ENCODE measurements at places on chromosomes 12 and 14.

GRCh38 chr14:102071283-102071998 lies 15.4 kb downstream of the HSP90AA1 start:
- no peak for DNase-seq

DNA sequence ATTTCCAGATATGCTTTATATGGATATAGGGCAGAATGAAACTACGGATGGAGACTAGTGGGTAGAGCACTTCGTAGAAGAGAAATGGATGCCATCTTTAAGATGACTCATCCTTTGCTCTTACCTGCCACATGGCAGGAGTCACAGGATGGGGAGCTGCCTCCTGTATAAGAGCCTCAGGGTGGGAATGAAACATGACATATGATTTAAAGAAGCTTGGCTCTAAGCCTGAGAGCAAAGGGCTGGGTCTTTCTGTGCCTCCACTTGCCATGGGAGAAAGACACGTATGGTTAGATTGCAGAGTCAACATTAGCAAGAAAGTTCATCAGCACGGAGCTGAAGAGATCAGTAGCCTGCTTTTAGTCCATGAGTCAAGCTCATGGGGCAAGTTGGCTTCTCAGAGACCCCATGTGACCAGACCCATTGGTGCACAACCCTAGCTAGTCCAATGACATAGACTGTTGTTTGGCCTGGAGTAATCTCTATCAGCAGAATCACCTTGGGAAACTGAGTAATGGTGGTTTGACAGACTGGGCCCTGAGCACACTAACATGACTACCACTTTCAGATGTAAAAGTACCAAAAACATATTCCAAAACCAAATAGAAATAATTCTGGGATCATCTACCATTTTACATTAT lies 38.1 kb upstream of the IL22 start:
- DNase-seq = no peak

DNA sequence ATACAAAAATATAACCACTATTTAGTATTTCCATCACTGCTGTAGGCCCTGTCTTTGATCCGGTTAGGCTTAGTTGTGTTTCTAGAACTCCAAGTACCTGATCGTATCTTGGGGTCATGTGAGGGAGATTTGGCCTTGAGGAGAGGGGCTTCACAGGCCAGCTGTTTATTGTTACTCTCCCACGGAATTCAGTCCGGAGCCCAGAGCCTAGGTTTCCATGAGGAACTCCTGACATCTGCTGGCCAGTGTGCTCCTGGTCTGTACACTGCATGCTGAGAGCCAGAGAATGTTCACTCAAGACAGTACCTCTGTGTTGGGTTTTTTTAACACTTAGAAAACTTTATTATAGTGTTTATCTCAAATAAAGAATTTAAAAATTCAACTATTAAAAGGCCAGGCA lies 341.0 kb upstream of the TMEM132C start:
- DNase-seq = peak; percentile 26

GRCh38 chr12:110741341-110742095 lies 1.2 kb downstream of the PPP1CC start:
- peak; percentile 68 for DNase-seq

DNA sequence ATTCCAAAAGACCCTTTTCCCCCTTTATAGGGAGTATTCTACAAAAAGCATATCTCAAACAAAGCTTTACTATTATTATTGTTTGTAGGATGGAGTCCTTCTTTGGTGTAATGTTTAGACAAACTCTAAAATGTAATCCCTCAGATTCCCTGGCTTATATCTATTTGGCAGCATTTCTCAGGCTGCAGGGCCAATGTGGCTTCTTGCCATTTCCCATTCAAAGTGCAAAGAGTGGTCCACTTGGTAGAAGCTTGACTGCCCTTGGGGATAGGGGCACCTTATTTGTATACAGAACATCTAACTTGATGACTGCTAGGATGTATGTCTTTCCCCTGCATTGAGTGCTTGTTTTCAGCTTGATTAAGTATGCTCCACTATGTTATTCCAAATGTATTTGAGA lies 242.7 kb downstream of the PRKD1 start:
- no peak for DNase-seq

DNA sequence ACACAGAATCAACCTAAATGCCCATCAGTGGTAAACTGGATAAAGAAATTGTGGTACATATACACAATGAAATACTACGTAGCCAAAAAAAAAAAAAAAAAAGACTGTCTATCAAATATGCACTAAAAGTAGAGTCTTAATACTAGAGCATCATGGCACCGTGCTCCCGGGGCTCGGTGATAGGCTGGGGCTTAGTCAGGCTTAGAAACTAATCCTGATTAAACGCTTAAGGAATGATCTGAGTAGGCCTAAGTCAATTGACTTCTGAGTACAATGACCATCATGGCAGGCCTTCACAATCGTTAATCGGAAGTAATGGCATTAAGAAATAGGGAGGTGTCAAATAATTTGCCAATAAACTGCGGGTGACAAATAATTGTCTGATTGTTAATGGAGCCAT lies 9.7 kb downstream of the PLBD1 start:
- no peak for DNase-seq

GRCh38 chr12:57904848-57905811 lies 36.2 kb upstream of the ATP23 start:
- peak; percentile 98 for DNase-seq

DNA sequence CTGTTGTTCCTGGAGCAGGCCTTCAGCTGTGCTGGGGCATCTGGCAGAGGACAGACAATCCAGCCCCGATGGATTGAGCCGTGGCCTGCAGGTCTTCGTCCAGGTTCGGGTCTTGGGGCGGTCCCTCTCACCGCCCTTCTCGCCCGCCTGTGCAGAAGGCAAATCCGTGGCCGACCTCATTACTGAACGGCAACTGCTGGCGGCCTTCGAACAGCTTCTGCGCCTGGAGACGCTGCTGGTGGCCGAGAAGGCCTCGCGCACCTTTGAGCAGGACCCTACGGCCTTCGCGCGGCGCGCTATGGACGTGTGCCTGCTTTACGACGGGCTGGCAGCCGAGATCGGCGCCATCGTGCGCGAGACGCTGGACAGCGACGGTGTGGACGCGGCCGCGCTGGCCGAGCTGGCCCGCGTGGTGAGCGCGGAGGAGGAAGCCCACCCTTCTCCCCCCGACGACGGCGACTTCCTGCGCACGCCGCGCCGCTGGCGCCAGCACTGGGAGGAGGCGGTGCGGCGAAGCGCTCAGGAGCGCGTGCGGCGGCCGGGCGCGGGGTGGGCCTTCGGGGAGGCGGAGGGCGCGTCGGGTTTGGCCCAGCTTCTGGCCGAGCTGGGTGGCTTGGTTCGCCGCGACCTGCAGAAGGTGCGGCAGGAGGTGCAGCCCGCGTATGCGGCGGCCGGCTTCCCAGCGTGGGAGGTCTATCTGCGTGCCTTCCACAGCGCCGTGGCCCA lies 7.6 kb downstream of the EXOC3L4 start:
- no peak for DNase-seq

DNA sequence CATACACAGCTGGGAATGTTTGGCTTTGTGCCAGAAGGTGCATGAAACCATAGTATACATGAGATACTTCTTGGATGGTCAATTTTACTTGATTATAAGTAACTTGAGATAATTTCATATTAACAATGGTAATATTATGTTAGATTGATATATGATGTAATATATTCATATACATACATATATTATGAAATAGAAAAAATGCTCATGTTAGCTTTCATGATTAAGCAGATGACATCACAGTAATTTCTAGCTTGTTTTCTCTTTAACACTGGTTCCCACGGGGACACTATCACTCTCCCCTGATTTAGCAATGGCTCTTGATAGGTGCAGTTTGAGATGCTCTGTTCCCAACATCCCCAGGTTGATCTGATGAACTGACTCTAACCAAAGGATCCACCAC lies 35.4 kb upstream of the NTF3 start:
- peak; percentile 82 for DNase-seq

DNA sequence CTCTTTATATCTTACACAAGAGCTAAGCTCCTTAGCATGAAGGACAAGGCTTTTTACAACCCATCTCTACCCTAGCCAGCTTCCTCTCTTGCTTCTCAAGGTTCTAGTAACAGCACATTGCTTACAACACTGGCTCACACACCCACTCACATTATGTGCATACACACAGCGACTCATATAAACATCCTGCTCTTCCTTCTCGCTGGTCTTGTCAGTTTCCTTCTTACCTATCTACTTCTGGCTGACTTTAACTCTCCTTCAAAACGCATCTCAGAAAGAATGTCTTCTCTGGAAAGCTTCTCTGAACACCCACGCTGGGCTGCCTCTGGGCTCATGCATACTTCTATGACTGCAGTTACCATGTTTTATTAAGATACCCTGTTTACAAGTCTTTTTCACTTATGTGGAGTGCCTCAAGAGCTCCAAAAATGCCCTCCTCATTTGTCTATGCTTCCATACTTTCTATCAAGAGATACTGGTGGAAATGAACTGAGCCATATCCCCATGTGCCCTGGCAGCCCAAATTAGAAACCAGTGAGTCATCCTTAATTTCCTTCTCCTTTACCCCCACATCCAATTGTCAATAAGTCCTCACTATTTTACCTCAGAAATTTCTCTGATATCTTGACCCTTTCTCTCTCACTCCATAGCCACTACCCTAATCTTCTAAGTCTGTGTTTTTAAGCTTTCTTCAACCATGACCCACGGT lies 126.9 kb upstream of the KRAS start:
- peak; percentile 78 for DNase-seq

DNA sequence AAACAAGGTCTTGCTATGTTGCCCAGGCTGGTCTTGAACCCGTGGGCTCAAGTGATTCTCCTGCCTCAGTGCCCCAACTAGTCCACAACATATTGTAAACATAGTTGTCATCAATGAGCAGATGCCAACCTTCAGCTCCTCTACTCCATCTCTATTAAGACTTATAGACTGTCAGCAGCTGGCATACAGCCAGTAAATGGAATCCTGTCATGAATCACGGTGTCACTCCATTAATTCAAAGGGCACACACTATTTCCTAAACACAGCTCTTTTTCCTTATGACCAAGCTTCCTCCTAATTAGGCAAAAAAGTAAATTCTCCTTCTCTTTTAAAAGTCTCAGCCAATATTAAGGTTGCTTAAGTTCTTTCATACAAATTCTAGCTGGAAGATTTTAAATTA lies 111.2 kb downstream of the ITPR2 start:
- peak; percentile 88 for DNase-seq

- no peak for DNase-seq
Observed at GRCh38 chr12:32504591-32504990, 105.2 kb downstream of the FGD4 start.

DNA sequence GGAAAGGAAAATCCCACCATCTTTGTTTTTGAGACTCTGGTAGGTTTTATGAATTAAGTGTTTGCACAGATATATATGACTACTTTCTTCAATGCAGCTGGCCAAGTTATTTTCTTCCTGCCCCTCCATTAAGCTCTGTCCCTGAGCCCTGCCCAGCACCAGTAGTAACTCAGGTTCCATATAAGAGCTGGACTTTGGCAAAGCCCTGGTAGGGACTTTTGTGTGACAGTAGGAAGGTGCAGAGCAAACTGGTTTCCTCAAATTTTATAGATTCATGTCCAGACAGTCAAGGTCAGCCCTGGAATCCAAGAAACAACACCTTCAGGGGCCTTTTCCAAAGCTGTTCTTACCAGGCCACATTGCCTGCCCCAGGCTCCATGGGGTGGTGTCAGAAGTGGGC lies 47.3 kb downstream of the SSPN start:
- DNase-seq = no peak

- DNase-seq = no peak
Observed at GRCh38 chr14:105445290-105445689, 25.7 kb downstream of the MTA1 start.

DNA sequence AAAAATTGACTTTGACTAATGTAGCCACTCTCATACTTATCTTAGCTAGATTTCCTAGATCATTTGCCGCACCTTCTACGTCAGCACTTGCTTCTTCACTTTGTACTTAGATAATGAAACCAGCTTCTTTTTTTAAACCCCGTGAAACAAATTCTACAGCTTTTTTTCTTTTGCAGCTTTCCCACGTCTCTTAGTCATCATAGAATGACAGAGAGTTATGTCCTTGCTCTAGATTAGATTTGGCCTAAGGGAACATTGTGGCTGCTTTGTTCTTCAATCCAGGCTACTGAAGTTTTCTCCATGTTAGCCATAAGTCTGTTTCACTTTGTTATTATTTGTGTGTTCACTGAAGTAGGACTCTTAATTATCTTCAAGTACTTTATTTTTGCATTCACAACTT lies 94.9 kb downstream of the SLCO1A2 start:
- DNase-seq = no peak

DNA sequence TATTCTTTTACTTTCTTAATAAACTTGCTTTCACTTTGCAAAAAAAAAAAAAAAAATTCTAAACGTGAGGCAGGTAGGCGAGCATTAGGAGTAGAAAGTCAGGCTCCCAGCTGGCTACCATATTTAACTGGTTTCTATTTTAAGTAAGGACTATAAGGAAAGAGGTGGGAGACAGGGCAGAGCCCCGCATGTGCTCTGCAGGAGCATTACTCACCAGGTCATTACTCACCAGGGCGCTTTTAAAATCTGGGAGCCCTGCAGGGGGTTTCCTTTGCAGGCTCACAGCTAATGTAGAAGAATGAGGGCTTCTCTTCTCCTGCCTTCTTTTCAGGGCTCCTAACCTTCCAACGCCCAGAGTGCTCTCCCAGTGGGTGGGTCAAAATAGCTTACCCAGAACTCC lies 14.0 kb upstream of the DPF3 start:
- no peak for DNase-seq

DNA sequence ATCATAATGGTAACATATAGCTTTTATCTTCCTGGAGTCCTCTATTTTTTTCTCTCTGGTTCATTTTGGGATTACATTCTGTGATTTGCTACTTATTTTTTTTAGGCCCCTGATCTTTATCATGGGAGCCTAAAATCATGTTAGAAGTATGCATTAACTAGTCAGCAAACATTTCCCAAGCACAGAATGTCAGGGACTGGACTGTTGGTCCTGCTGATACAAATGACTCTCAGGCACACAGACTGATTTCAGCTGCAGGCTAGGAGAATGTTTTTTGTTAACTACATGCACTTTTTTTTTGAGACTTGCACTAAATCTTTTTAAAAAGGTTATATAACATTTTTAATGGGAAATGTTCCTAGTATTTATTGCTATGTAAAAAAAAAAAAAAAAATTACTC lies 131.1 kb downstream of the ACSS3 start:
- DNase-seq = peak; percentile 21

- no peak for DNase-seq
Observed at GRCh38 chr12:4771960-4772566, 51.9 kb downstream of the GALNT8 start.

DNA sequence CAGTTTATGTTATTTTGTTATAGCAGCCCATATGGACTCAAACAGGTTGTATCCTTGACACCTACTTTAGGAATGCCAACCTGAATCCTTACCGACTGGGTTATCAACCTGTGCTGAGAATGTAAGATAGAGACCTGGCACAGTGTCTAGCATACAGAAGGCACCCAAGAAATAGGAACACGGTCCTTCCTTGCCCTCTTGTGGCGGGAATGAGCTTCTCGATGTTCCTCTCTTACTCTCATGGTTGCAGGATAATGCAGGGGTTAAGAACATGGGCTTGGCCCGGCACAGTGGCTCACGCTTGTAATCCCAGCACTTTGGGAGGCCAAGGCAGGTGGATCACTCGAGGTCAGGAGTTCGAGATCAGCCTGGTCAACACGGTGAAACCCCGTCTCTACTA lies 6.5 kb downstream of the C12orf43 start:
- peak; percentile 76 for DNase-seq
